ENCODE measurements at places on chromosomes 11 and 22. TPM values are rescaled to one million over a fixed set of nuclear protein-coding genes. Genes with fewer than 3 reads are reported as not detected.
A peak's percentile ranks its signal among the peaks of the same experiment; 100 is the strongest.

- DNase-seq = no peak
These were observed 39.0 kb upstream of the CHKA start for GRCh38 chr11:68160100-68160695.

- DNase-seq = peak; percentile 42
These were observed 14.5 kb upstream of the MB start for GRCh38 chr22:35631597-35631996.

RBMXL2 gene
- not detected for total RNA-seq

GRCh38 chr22:19772673-19773469 is 12.3 kb downstream of the TBX1 start:
- DNase-seq = no peak

DNA sequence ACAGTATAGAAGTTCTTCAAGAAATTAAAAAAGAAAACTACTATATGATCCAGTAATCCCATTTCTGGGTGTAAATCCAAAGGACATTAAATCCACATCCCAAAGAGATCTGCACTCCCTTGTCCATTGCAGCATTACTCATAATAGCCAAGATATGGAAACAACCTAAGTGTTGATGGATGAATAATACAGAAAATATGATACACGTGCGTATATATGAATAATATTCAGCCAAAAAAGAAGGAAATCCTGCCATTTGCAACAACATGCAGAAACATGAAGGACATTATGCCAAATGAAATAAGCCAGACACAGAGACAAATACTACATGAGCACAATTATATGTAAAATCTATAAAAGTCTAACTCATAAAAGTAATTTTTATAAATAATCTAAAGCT is 306.3 kb upstream of the ANO3 start:
- peak; percentile 41 for DNase-seq

ESAM gene
- 0.26 TPM for total RNA-seq

DDTL gene
- 2.1 TPM for total RNA-seq

RCOR2 gene
- total RNA-seq = 5.6 TPM

DNA sequence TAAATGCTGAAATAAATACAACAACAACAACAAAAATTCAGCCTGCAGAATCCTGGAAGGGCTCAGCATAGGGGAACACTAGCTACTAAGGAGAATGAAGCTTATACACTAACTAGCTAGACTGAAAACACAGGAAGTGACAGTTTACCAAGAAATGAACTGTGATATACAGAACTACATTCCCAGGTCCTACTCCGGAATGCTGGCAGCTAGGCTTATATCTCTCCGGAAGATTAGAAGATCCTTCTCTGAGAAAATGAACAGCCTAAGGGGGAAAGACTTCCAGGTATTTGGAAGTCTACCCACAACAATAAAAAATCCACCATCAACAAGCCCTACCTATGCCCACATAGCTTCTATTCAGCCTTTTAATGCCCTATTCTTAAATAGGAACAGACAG is 31.0 kb downstream of the CCDC34 start:
- no peak for DNase-seq

GRCh38 chr11:65788821-65789220 is 2.0 kb downstream of the OVOL1 start:
- DNase-seq = no peak

DNA sequence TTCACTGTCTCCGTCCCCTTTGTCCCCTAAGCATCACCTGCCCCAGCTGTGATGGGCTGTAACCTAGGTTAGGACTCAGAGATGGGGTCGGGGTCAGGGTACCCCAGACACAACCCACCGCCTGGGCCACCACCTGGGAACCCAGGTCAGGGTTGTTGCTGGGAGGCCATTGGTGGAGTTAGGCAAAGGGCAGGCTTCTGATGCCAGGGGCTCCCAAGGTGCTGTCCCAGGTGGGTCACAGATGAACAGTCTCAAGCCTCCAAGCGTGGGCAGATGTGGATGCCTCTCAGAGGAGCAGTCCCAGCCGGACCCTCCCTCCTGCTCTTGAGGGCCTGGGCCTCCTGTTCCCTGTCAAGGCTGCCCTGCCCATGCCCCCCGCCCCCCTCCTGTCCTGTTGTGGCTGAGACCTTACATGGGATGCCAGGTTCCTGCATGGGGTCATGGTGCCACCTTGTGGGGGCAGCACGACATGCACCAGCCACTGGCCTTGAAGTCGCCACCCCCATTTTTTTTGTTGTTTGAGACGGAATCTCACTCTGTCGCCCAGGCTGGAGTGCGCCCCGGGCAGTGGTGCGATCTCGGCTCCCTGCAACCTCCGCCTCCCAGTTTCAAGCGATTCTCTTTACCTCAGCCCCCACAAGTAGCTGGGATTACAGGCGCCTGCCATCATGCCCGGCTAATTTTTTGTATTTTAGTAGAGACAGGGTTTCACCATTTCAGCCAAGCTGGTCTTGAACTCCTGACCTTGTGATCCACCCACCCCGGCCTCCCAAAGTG is 12.1 kb downstream of the GATD1 start:
- peak; percentile 50 for DNase-seq

SCGB1D4 gene
- total RNA-seq = not detected

DNA sequence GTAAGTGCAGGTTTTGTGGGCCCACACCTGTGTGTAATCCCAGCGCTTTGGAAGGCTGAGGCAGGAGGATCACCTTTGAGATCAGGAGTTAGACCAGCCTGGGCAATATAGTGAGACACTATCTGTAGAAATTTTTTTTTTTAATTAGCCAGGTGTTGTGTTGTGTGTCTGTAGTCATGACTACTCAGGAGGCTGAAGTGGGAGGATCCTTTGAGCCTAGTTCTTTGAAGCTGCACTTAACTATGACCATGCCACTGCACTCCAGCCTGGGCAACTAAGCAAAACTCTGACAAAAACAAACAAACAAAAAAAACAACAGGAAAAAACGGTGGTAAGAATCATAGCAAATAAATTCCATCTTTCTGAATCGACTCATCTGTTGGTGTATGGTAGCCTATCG is 268.6 kb upstream of the PDGFD start:
- DNase-seq = no peak

TSPAN32 gene
- 0.17 TPM for total RNA-seq

IFITM1 gene
- 41.6 TPM for total RNA-seq

DNA sequence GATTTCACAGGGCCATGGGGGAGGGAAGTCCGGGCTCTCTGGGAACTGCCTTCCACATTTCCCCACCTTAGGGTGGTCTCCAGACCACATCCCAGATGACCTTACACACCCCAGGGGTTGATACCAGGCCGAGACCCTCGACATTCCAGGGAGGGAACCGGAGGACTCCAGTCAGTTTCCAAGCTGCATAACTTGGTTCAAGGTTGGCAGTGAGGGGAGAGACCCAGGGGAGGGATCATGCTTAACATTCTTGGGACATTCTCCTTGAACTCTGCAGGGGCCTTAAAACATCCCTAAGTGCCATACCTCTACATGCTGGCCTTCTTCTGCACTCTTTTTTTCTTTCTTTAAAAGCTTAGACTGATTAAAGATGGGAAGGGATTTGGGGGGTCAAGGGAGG is 251.0 kb downstream of the ST3GAL4 start:
- no peak for DNase-seq

DNA sequence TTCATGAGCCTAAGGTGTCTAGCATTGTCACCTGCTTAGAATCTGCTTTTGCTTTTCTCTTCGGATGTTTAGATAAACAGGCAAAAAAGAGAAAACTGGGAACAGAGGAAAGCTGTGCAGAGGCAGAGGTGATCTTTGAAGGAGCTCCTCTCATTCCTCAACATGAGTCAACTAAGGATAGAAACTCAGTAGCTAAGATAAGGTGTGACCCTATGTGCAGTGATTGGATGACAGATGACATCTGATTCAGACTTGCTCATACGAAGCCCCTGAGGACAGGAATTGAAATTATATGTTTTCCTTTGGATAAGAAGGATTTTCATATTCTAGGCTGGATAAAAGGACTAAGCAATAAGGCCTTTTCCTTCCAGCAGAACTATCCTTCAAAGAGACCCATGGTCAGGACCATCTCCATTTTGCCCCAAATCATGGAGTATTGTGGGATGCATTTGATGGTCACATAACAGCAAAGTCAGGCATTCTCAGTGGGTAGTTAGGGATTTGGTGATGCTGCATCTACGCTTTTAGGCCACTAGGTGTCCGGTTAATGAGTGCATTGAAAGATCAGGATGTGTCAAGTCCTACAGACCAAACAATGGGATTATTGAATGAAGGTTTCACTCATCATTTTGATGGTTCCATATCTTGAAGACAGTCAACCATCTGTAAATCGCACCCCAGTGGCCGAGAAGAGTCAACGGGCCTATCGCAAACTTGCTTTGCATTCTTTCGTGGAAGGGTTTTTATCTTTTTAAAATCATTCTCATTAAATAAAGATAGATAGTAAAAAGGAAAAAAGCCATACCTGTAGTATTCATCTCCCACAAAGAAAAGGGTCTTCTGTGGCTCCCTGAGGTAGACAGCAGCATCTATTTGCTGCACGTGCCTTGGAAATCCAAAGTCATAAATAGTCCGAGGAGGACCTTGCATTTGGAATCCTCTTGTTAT is 32.2 kb downstream of the MMP20 start:
- peak; percentile 26 for DNase-seq

SLC22A12 gene
- total RNA-seq = not detected

MMP13 gene
- not detected for total RNA-seq

JAML gene
- not detected for total RNA-seq

GRCh38 chr11:76578654-76579055 is 91.9 kb downstream of the LRRC32 start:
- no peak for DNase-seq

HTR3A gene
- total RNA-seq = not detected

GLYATL1 gene
- total RNA-seq = not detected

GRCh38 chr22:50460938-50461337 is 13.9 kb downstream of the SBF1 start:
- DNase-seq = no peak

DNA sequence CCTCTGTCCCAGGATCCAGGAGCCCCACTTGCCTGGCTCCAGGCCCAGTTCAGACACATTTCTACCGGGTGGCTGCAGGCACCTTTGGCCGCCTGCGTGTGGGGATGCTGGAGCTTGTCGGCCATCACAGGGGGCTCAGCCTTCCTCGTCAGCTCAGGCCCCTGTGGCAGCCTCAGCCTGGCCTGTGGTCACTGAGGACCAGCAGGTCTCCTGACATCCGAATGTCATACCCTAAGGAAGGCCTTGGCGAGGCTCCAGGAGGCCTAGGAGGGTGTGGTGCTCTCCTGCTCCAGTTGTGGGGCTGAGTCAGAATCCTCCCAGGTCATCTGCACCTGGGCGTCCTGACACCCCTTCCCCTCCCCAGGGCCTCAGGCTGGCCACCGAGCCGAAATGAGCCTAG is 14.9 kb upstream of the SOX10 start:
- DNase-seq = no peak

- DNase-seq = no peak
These were observed 21.3 kb upstream of the TSKU start for GRCh38 chr11:76761718-76762355.

DNA sequence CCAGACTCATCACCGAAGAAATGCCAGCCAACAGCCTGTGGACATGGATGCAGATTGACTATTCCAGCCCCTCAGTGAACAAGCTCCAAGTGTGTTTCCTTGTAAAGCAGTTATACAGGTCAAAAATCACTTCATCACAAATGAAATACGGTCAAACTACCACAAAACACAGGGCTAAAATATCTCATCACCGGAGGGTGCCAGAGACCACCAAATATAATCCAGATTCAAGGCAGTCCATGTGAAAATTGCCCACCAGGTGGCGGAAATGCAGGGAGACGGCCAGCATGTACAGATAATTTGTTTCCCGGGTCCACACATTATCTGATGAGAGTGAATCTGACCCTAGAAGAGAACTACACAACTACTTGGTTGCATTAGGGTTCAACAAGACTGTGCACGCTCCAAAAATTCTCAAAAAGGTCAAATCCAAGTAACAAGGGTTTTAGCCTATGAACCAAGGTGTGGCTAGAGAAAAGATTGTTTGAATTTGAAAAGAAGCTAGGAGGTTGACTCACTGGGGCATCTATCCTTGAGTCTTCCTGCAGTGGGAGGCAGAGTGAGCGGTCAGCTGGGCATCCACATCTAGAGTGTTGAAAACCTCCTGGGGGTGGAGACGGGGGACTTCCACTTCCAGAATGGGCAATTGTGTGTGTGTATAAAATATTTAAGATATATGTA is 71.7 kb downstream of the IGLL5 start:
- DNase-seq = peak; percentile 82

DNA sequence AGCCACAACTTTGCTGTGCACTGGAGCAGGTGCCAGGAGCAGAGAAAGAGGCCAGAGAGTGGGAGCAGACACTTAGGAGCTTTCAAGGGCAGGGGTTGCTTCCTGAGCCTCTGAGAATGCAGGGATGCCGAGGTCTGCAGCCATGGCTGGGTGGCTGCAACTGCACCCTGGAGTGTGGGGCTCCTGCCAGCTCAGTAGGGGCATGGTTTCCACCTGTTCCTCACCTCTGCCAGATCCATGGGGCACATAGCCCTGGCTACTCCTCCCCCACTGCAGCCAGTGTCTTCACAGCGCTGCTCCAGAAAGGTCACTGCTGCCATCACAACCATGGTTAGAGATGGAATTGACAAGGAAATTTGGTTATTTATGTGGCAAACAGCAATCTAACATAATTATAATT is 404.8 kb downstream of the CNTN5 start:
- DNase-seq = no peak

GRCh38 chr11:115677190-115677589 is 173.0 kb upstream of the CADM1 start:
- DNase-seq = no peak

DNA sequence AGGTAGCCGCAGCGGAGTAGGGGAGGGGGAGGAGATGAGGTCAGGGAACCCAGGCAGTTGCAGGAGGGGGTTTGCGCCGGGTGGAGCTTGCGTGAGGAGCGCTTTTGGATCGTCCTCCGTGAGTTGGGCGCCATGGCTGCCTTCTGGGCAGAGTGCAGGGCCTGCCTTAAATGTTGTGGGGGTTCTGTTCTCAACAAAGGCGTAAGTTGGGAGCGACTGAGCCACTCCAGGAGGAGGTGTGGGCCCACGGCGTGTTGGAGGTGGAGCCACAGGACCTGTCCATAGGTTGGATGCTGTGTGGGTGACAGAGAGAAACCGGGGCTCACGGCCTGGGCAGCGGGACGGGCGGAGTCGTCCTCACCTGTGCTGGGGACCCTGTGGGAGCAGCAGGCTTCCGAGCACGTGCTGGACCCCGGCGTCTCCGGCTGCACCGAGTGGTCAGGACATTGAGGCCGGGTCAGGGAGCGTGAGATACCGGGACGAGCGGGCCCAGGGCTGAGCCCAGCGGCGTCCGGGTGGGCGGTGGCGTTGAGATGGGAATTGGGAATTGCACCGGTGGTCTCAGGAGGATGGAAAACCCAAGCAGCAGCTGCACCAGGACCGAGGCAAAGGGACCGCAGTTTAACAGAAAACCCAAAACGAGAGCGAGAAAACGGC is 977 bp upstream of the PGGHG start:
- DNase-seq = no peak

GRCh38 chr11:91998481-91998880 is 226.1 kb upstream of the FAT3 start:
- DNase-seq = no peak

MS4A6A gene
- total RNA-seq = not detected

LDHAL6A gene
- not detected for total RNA-seq

DNA sequence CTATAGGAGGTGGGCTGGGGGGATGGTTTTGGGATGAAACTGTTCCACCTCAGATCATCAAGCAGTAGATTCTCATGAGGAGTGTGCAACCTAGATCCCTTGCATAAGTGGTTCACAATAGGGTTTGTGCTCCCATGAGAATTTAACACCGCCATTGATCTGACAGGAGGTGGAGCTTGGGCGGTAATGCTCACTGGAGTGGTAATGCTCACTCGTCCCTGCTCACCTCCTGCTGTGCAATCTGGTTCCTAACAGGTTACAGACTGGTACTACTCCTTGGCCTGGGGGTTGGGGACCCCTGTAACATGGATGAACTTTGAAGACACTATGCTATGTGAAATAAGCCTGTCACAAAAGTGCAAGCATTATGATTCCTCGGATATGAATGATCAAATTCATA is 87.0 kb upstream of the CLNS1A start:
- DNase-seq = no peak

All from fibroblast of lung (primary cell).